ENCODE measurements at places on chromosomes 1 and 21.

- DNase-seq, result no peak
These were observed 56.0 kb downstream of the TBCE start for GRCh38 chr1:235423214-235423652.

- no peak for DNase-seq
These were observed 121.1 kb downstream of the NUF2 start for GRCh38 chr1:163442895-163443294.

GRCh38 chr1:153202006-153202405, 1.2 kb upstream of the LELP1 start:
- no peak for DNase-seq

GRCh38 chr1:26468911-26469310, 3.3 kb upstream of the HMGN2 start:
- DNase-seq, result no peak

DNA sequence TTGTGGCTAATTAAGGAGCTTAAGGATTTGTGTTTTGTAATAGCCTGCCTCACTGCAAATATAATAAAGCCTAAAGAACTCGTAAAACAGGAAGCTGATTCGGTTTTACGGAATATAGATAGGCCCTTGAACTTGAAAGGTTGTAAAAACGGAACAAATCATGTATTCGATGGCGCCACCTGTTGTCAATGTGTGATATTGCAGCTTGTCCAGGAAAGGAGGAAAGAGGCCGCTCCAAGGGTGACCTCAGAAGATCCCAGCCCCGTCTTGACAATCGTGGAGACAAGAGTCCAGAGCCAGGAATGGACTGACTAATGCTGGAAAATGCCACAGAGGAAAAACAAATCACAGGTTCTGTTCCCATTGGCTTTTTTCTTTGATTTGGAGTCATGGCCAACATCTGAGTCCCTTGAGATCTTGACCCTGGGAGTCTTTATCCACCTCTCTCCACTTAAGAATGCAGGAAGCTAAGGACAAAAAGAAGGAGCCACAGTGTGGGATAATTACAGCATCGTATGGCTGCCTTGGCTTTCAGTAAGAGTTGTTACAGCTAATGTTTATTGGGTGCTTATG, 7.0 kb upstream of the IGSF21 start:
- peak; percentile 48 for DNase-seq

GRCh38 chr1:223887747-223888418, 42.1 kb upstream of the TP53BP2 start:
- peak; percentile 96 for DNase-seq
